ENCODE measurements at places on chromosomes 16 and 17.

DNA sequence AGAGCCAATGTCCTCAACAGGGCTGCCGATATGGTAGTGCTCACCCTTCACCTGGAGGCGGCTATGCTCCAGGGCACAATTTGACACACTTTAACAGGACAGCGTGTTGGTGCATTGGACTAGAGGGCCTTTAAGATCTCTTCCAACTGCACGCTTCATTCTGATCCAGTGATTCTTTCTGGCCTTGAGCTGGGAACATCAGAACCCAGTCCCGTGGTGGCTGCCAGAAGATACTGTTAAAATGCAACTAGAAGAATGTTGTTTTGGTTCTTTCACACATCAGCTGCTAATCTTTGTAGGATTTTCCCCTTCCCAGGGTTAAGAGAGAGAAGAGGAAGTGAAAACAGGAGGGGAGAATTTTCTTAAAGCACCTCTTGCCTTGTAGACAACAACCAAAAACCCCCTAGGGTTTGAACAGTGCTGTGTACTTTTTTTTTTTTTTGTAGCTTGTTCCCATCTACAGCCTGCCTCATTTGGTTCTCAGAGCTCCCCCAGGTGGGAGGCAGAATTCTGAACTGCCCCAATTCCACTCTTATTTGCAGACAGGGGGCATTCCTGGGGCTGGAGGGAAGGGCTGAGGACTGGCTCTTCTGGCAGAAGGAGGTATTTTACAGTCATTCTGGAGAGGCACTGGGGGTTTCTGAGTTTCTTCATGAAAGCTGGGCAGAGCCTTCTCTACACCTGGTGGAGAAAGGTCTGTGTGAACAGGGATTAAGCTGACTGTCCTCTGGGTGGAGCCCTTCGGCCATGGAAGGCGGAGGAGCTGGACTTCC is 32.4 kb downstream of the SMARCE1 start:
- DNase-seq: peak; percentile 88

GRCh38 chr16:1781758-1782407 is 488 bp downstream of the SPSB3 start:
- no peak for DNase-seq

DNA sequence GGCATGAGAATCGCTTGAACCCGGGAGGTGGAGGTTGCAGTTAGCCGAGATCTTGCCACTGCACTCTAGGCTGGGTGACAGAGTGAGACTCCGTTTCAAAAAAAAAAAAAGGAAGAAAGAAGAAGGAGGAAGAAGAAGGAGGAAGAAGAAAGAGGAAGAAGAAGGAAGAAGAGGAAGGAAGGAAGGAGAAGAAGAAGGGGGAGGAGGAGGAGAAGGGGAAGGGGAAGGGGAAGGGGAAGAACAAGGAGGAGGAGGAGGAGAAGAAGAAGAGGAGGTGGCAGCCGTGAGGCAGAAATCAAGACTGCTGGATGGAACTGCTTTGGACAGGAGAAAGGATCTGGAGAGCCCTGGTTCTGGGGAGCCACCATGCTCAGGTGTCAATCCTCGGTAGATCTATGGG is 29.7 kb upstream of the PEMT start:
- DNase-seq: no peak

- no peak for DNase-seq
Observed at GRCh38 chr17:75468291-75468754, 11.9 kb downstream of the TMEM94 start.

DNA sequence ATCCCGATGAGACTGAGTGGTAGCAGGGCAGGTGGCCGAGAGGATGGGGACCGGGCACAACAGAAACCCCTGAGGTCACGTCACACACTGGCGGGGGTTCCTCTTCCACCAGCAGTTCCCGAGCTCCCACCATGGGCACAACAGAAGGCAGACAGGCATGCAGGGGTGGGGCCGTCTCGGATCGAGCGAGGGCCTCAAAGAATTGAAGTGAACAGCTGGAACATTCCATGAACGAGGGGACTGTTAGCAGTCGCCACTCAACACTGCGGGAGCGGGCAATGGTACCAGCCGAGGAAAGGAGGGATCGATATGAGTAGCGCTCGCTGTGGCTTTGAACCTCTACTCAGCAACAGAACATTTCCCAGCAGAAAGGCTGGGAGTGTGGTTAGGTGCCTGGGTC is 5.3 kb downstream of the CEP131 start:
- DNase-seq: no peak

- no peak for DNase-seq
Observed at GRCh38 chr17:8739097-8739496, 5.5 kb downstream of the CCDC42 start.
